ENCODE measurements at places on chromosomes 1 and 21.

GRCh38 chr1:43936431-43937151 is 3.0 kb downstream of the ARTN start:
- no peak for DNase-seq

DNA sequence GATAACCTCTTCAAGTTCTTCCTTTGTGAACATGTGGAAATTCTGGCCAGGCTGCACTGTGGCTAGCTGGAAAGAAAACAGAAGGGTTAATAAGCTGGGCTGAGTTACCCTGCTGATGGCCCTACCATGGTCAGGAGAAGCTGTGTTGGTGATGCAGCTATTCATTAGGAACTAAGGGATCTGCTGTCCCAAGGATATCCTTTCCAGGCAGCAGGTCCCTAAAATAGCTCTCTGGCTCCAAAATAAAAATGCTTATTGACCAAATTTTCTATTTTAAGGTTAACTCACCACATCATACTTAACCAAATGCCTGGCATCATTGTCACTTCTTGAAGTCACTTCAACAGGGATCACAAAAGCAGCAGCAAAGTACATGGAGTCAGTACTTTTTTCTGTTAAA is 4.3 kb upstream of the SORT1 start:
- DNase-seq = no peak

- peak; percentile 33 for DNase-seq
Measured at GRCh38 chr1:923131-923990, at the start of gene SAMD11. Gene SAMD11, plus strand, starts transcription at chr1:923923. Its CDS starts 509 bp downstream, at chr1:924432.

DNA sequence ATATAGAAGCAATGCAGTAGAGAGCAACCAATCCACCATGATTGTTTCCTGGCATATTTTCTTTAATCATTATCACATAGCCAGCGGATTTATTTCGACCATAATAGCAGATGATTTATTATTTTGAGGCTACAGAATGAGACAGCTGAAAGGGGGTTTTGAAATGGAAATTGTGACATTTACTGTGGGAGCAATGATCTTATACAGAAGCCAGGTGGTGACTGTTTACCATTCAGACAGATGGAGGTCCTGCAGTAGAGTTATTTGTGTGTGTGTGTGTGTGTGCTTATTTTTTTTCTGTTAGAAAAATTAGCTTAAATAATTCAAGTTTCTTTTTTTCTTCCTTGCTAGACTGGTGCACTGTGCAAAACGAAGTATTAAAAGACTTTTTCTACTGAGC is 1784.5 kb downstream of the MRPL39 start:
- no peak for DNase-seq

GRCh38 chr1:10674700-10675609 is 121.5 kb downstream of the CASZ1 start:
- DNase-seq = no peak

DNA sequence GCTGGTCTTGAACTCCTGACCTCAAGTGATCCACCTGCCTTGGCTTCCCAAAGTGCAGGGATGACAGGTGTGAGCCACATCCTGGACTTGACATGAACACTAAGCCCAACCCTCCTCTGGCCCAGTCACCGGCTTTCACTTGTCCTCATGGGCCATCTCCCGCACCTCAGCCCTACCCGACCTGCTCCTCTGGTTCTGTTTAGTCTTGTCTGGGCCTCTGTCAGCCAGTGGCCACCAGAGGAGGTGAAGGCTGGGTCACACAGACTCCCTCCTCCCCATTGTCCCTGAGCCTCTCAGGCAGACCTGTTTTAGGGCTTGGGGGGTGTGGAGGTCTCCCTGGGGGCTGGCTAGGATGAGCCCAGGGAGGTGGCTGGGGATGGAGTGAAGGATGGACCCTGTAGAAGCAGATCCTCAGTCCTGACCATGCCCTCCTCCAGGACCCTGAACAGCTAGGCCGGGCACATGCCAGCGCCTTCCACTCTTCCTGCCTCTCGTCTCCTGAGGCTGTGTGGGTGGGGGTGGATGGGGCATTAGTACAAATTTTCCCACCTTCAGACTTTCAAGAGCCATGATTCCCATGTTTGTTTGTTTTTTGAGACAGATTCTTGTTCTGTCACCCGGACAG is 26.1 kb upstream of the UMODL1 start:
- DNase-seq = no peak

DNA sequence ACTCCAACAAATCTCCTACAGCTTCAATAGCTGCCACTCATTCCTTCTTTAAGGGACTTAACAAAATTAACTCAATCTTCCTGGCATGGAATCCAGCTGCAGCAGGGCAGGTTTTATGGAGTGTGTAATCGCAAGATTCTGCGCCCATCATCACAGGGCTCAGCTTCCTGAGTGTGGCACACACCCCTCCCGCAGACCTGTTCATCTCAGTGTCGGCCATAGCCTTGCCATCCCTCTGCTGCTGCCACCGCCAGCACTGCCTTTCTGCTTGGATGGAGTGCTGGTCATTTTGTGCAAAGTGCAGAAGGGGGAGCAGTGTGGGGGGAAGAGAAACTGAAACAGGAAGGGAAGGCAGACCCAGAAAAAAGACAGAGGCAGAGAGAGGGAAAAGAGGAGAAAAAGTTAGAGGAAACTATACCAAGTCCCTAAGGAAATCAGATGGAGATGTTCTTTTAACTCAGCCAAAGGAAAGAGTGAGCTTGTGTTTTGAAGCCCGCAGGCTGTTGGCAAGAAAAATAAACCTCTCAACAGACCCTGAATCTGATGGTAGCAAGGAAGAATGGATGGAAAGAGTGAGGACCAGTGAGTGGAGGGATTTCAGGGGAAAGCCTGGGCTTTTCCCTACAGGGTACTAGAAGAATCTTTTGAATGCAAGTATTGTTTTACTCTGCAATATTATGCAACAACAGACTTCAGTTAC is 324.2 kb downstream of the SEC16B start:
- no peak for DNase-seq

- DNase-seq = no peak
Measured at GRCh38 chr1:98129491-98129890, 208.7 kb upstream of the DPYD start.

DNA sequence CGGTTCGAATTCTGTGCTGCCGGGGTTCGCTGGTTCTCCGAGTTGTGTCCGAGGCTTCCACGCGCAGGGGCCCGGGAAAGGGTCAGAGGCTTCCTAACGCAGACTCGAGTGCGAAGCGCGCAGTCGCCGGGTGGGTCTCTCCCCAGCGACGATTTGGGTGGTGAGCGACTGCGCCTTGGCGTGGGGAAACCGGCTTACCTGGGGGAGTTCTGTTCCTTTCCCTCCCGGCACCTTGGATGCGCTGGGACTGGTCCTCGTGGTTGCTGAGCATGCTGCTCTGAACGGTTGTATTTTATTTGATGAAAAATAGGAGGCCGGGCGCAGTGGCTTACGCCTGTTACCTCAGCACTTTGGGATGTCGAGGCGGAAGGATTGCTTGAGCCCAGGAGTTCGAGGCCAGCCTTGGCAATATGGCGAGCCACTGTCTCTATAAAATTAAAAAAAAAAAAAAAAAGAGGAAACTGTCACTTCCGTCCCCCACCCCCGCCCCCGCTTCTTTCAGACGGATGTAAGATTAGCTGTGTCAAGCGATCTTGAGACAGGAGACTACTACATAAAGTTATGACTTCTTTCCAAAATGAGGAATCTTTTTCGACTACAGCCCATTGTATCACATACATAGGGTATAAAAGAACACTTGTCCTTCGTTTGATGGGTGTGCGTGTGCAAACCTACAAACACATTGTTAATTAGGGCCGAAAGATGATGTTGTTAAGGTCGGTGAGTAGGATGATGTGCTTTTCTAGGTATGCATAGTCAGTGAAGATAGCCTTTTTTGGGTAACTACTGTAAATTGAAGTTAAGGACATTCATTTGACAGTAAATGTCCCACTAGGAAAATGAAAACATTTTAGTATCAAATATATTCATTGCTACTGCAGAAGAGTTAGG is at the start of gene CCDC18:
CCDC18 (plus strand) TSS at position 2 of the 891 bp plus-strand sequence. CDS start 2,638 bp downstream, outside the sequence.
- peak; percentile 31 for DNase-seq

- DNase-seq = no peak
Measured at GRCh38 chr1:224769452-224770335, 153.6 kb downstream of the CNIH3 start.

- no peak for DNase-seq
Measured at GRCh38 chr1:198575798-198576641, 35.5 kb upstream of the ATP6V1G3 start.

GRCh38 chr1:30829889-30830288 is 72.3 kb upstream of the LAPTM5 start:
- no peak for DNase-seq

GRCh38 chr1:104238991-104239390 is 489.3 kb downstream of the AMY1C start:
- DNase-seq = no peak

GRCh38 chr1:41073971-41074370 is 52.4 kb upstream of the SLFNL1 start:
- no peak for DNase-seq

DNA sequence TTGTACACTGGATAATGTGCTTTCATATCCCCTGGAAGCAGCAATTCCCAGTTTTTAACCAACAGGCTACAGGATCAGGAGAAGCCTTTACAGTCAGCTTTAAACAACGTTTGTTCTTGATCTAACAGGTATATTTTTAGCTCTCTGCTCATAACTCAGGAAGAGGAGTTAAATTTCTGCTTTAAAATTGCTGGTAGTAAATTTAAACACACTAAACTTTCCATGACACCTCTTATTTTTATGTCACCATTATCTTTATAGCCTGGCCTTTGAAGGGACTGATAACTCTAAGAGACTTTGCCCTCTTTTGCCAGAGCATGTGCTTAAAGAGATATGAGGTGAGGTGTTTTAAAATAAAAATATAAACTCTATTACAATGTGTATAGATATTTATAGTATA is 119.6 kb upstream of the BRINP3 start:
- no peak for DNase-seq

DNA sequence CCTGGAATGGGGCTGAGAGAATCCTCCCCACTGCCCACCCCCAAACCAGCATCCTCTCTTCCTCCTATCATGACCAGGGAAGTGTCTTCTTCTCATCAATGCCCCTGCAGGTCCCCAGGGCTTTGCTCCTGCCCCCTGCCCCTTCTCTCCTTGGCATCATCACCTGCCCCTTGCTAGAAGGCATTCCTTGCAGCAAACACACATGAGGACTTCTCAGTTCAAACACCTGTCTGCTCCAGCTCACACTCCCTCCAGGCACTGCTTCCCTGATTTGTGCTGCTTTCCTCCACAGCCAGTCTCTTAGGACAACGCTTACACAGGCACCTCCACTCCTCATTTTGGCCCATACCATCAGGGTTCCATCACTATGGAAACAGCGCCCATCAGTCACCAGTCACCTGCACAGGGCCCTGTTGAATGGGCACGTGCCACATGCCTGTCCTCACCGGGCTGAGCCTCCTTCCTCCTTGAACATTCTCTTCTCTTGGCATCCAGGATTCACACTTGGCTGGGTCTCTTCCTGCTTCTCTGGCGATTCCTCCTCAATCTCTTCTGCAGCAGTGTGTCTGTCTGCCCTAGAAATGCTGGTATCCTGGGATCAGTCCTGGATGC is 81.9 kb upstream of the EDN2 start:
- no peak for DNase-seq

DNA sequence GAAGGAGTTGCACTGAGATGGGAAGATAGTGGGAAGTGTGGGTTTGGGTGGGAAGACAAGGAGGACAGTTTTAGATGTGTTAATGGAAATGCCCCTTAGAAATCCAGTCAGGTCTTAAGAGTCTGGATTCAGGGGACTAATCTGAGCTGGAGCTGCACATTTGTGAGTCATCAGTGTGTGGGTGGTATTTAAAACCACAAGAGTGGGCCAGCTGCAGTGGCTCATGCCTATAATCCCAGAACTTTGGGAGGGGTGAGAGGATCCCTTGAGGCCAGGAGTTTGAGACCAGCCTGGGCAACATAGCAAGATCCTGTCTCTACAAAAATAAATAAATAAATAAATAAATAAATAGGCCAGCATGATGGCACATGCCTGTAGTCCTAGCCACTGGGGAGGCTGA is 40.9 kb upstream of the SLC6A9 start:
- no peak for DNase-seq

DNA sequence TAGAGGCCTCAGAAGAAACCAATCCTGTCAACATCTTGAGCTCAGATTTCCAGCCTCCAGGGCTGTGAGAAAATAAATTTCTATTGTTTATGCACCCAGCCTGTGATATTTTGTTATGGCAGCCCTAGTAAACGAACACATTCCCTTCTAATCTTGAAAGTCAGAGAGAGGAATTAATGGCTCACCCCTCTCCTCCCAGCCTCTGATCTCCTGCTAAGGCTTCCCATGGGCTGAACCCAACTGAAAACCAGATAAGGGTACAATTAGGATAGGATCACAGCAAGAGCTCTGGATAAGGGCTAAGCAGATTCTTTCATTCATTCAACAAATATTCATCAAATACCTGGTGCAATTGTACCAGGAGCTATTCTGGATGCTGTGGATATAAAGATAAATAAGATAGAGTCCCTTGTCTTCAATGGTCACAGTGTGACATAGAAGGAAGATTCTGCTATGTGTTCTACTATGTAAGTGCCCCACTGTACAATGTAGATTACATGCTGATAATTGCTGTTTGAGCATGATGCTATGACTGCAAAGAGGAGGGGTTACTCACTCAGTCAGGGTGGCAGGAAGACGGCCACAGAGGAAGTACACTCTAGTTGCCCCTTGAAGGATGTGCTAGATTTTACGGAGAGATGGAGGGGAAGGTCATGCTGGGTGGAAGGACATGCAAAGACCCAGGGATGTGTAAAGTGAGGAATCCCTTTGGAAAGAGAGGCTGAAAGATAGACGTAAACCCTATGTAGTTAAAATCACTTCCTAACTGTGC is 203.3 kb upstream of the JUN start:
- DNase-seq = no peak

DNA sequence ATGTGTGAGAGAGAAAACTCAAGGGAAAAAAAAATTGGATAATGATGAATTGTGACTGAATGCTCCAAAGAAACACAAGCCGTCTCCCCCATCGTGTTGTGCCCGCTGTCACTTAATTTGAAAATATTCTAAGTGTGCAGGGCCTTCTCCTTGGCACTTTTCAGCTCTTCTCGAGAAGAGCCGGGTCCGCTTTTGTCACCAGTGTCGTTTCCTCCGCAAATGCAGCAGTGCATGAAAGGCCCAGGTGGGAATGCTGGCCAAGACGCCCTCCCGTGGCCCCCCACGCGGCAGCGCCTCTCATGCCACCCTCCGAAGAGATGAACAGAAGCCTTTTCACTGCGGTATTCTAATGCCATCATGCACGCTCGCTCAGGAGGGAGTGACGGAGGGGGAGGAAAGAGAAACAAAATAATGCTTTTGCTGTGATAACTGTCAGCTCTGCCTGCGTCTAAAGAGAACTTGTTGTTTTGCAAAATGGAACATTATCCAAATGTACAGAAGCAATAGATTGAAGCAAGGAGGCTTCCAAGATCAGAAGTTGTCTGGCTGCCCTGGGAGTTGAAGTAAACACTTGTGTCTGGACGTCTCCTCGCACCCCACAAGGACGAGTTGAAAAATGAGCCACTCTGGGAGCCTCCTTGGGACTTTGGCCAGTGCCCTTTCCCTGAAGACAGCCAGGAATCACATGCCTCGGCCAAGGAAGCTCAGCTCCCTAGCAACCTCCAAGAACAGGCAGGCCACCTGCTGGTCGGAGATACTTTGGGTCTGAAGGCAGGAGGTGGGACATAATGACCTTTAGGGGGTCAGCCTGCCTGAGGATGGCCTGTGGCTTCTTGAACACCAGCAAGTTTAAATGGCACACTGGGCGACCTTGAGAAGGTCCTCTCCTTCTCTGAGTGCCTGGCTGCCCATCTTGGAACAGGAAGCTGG is 166.1 kb upstream of the ZC3H12A start:
- no peak for DNase-seq
